Activated naive CD4-positive, alpha-beta T cell treated with Interleukin-2 at 50 U/mL for 16 hours (primary cell): ENCODE measurements at places on chromosomes 4 and X.

DNA sequence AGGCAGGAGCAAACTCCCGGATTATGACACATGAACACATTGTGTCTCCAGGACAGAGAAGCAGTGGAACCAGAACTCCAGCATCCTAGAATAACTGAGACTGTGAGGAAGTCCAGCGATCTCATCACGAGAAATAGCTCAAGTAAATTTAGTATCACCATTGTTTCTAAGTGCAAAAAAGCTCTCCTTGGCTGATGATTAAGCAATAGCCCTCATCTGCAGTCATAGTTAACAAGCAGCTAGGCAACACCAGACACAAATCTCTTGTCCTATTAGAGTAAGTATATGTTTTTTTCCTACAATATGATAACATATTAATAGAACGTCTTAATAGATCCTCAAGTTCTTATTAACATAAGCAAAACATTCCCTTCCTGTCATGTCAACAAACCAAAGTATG lies 2.4 kb upstream of the CFAP299 start:
- DNase-seq, result no peak

- no peak for DNase-seq
Observed at GRCh38 chrX:100939333-100939732, 10.6 kb upstream of the XKRX start.

- DNase-seq, result no peak
Observed at GRCh38 chrX:110384490-110384889, 25.8 kb downstream of the RTL9 start.

DNA sequence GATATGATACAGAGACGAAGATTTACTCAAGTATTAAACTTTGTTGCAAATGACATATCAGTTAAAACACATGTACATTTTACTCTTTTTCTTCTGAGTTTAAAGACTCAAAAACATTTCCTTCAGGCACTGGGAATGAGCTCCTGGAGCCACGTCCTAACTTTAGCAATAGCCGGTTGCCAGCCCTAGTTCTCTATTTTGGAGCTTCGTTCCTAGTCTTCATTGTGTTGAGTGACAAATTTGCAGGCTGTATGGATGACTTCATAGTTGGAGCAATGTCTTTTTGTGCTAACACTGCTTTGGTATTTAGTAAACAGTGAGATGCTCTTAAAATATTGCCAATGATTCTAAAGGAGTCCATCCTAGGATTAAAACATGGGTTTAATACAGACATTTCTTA lies 190.9 kb downstream of the FAT4 start:
- no peak for DNase-seq

- no peak for DNase-seq
Observed at GRCh38 chr4:101238706-101239105, 108.6 kb downstream of the PPP3CA start.
